ENCODE measurements at places on chromosomes 11 and 22.

- DNase-seq, result no peak
Observed at GRCh38 chr22:40123387-40123786, 54.3 kb upstream of the TNRC6B start.

GRCh38 chr22:46653596-46653995 is 33.4 kb downstream of the GRAMD4 start:
- no peak for DNase-seq

DNA sequence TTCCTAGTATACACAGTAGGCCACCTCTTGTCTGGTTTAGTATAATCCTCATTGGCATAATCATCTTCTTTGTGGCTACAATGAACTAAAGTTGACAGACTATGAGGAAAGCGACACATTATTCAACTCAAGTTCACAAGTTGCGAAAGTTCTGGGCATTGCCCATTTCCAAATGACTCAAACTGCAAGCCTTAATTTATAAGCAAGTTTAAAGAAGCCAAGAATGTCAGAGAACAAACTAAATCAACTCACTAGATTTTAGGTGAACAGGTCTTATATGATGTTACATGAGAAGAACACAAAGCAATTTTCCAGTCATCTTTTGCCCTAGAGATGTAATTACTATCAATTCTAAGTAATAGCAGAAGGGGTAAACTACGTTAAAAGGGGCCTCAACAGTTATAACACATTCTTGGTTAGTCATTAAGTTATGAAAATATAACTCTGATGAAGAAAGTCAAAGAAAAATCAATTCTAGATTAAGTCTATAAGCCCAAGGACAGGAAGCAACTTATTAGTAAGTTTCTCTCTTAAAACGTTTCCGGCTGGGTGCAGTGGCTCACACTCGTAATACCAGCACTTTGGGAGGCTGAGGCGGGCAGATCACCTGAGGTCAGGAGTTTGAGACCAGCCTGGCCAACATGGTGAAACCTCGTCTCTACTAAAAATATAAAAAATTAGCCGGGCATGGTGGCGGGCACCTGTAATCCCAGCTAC is 21.5 kb downstream of the PICALM start:
- peak; percentile 30 for DNase-seq

DNA sequence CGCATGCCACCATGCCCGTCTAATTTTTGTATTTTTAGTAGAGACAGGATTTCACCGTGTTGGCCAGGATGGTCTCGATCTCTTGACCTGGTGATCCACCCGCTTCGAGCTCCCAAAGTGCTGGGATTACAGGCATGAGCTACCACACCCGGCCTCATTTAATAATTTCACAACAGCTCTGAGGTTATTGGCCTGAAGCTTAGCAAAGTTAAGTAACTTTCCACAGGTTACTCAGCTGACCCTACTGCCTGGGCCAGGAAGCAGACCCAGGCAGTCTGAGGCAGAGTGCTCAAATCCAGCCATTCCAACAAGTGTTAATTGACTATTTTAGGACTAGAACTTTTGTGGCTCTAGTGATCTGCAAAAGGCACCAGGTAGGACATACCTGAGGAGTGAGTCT is 52.2 kb upstream of the L3MBTL2 start:
- DNase-seq, result no peak

DNA sequence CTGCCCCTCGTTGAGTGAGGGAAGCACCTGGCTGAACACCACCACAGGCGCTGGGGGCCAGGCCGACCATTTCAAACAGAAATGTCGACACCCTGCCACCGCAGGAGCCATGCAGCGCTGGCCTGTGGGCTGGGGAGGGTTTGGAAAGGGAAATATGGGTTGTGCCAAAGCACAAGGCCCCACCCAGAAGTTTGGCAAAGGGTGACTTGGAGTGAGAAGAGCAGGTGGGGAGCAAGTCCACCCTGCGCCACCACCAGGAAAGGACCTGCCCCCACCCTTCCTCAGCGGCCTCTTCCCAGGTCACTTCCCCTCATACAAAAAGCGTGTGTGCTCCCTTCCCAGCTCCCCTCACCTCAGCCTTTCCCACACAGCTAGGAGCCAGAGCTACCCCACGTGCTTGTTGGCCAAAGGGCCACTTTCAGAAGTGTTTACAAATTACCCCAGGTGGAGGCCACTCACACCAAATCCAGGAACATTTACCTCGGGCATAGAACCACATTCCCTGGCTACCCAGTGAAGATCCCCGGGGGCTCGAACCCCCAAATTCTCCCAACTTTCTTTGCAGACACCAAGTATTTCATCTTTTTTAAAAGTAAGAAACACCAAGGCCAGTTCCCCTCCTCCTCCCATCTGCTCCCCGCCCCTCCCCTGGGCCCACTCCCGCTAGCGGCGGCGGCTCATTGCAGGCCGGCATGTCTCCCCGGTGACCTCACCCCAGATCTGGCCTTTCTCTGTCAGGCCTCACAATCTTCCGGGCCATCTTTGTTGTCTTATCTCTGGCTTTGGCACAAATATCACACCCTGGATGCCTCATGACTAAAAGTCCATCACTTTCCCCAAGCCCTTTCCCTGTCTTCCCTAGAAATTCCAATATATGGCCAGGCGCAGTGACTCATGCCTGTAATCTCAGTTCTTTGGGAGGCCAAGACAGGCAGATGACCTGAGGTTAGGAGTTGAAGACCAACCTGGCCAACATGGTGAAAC is 20.5 kb upstream of the SCGB1A1 start:
- DNase-seq, result peak; percentile 40

DNA sequence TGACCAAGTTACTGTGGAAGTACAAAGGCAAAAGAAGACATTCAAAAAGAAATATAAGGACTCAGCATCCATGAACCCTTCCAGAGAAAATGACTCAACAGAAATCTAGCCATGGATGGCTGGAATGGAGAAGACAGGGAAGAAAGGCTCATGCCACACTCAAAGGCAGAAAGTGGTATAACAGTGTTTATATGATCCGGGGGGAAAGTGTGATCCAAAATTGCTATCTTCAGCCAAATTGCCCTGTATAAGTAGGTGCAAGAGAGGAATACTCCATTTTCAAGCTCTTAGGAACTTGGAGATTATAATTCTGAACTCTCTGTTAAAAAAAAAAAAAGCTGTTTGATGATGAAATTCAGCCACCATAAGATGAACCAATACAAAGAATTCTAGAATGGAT is 81.8 kb upstream of the TENM4 start:
- no peak for DNase-seq

GRCh38 chr22:30181459-30182349 is 64.9 kb downstream of the LIF start:
- DNase-seq, result no peak

DNA sequence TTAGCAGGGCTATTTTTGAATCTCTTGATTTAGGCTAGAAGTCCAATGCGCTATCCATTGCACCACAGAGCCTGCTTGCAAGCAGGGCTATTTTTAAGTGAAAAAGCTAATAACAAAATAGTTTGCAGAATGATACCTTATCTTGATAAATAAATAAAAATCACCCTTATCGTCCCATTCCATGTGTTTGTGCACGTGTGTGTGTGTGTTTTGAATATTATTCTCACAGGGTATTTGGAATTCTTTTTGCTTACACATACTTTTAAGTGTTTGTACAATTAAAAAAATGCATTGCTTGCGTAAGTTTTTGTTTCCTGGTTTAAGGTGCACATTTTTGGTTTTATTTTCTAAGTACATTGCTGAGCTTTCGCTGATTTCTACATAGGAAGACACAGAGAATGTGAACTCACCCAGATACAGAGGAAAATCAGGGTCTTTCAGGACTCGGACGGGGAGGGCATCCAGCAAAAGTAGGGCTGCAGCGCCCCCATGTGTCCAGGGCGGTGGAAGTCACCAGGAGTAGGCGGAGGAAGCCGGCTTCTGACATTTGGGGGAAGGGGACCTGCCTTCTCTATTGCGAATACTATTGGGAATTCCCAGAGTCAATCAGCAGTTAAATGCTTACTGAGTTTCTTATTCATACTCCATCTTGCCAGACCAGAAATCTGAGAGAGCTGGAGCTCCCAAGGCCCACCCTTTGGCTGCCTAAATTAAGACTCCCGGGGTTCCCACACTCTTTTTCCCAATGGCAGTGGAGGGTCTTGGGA is 27.3 kb downstream of the SLC1A2 start:
- DNase-seq, result peak; percentile 88

DNA sequence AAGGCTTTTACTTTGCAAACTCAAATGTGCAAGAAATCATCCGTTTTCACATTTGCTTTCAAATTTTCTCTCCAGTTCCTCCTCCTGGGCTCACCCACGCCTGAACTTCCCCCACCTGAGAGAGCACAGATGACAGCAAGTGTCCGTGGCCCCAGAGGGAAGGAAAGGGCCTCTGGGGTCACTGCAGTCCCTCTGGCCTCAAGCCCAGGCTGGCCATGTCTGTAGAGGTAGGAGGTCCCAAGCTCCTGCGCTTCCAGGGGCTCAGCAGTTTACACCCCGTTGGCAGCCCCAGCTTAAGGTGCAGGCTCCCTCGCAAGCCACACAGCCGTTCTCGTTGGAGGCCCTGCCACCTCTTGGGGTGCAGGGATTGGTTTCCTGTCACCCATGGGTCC is 40.5 kb upstream of the PRDM11 start:
- no peak for DNase-seq

- no peak for DNase-seq
Observed at GRCh38 chr22:37808294-37808657, 542 bp downstream of the GCAT start.

GRCh38 chr11:70212227-70212811 is 9.2 kb downstream of the FADD start:
- DNase-seq, result no peak

DNA sequence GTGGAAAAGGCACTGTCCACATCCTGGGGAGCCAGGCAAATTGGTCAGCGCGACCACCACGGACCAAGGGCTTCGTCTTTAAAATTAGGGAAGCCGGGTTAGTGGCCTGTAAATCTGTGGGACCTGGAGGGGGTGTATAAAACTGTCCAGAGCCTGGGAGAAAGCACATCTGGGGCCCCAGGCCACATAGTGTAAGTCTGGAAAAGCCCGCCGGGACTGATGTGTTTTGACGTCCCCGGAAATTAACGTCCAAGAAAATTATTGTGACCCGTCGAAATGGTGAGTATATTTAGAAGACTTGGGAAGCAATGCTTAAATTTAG is 4.2 kb upstream of the IGF2 start:
- DNase-seq, result no peak

GRCh38 chr22:22078329-22078728 is 95.7 kb upstream of the TOP3B start:
- DNase-seq, result no peak

GRCh38 chr22:45503050-45503815 is 550 bp downstream of the FBLN1 start:
- peak; percentile 9 for DNase-seq

GRCh38 chr22:37657590-37658132 is 862 bp upstream of the PDXP start:
- DNase-seq, result peak; percentile 37

DNA sequence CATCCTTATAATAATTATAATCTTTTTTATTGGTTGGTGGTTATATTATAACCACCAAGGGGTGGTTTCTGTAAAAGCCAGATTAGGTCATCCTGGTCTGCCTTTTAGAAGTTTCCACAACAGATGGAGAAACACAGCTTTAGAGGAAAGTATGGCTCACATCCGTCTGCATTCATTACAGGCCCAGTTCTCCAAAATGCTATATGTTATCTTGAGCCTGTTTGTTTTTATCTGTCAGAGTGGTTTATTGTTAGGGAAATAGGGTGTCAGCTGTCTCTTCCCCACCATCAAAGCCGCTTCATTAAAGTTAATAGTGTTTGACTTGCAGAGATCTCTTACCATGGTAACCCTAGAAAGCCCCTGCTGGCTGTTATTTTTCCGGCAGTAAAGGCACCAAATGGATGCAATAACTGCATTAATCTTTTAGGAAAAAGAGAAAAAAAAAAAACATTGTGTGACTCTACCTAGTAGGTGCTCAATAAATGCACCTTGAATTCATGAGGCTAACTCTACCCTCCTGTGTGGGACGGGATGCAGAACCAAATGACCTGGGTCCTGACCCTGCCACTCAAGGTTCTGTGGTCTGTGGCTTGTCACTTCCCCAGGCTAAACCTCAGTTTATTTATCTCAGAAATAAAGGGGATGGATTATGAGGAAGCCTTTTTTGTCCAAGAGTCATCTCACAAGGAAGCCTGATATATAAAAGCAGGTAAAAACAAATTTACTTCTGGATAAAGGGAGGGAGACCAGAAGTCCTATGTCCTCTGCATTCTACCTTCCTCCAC is 118.3 kb downstream of the WT1 start:
- DNase-seq, result no peak

- DNase-seq, result no peak
Observed at GRCh38 chr22:47167056-47167455, 404.6 kb downstream of the TBC1D22A start.

DNA sequence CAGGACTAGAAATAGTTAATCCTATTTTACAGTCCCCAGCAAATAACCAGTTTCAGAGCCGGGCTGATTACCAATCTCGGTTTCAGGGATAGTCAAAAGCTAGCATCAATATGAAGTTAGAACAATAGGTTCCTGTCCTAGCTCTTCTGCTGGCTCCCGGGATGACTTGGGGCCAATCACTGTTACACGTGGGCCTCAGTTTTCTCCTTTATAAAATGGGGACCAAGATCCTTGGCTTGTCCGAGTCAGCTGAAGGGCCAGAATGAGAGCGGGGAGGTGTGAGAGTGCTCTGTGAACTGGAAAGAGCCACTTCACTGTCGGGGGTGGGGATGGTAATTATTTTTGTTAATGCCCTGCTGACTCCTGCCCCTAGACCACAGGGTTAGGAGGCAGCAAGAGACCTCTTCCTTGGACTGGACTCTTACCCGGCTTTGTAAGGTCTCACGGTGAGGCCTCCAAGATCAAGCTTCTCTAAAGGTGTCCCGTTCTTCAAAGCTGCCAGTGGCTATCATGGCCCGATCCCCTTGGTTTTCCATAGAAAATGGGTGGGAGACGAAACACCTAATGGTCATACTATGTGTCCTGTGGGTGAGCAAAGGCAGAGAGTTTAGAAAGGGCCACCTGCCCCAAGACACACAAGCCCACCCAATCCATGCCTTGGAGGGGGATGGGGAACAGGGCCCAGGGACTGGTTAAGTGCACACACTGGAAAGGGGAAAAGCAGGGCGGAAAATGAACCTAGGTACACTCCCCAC is 1.4 kb downstream of the UCP2 start:
- no peak for DNase-seq

GRCh38 chr11:59769111-59769510 is 13.9 kb downstream of the STX3 start:
- DNase-seq, result no peak

- no peak for DNase-seq
Observed at GRCh38 chr11:9717719-9718118, 53.8 kb downstream of the SWAP70 start.

DNA sequence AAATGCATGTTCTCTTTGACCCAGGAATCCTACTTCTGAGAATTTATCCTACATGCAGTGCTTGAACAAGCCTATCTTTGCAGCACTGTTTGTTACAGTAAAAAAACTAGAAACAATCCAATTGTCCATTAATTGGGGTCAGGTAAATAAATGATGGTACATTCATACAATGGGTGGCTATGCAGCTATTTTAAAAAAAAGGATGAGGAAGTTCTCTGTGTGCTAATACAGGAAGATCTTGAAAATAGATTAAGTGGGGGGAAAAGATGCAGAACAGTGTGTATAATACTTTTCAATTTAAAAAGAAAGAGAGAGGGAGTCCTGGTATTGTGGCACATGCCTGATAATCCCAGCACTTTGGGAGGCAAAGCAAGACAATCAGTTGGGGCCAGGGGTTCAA is 9.5 kb upstream of the CREB3L1 start:
- DNase-seq, result no peak

GRCh38 chr11:69327741-69328191 is 33.8 kb downstream of the MYEOV start:
- DNase-seq, result no peak

- no peak for DNase-seq
Observed at GRCh38 chr11:117202386-117203068, 3.4 kb downstream of the TAGLN start.
